Naive B cell (primary cell): ENCODE measurements at places on chromosomes 7 and 10.

- no peak for DNase-seq
These were observed 6.6 kb upstream of the SP8 start for GRCh38 chr7:20793248-20793647.

- DNase-seq = no peak
These were observed 57.1 kb downstream of the SYPL1 start for GRCh38 chr7:106054971-106055532.

DNA sequence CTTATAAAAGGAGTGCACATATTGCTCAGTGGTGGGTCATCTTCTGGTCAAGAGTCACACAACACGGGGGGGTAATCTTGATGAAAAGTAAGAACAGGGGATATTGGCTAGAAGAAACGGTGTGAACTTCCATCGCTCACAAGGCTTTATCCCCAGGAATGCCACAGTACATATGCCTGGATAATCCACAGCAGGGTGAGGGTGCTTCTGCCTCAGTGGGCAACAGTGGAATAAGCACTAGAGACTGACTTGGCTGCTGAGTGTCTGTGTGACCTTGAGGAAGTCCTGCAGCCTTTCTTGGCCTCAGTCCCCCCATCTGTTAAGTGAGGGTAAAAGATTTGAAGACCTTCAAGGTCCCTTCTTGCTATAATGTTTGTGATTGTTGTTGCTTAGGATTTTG, 44.9 kb upstream of the SHH start:
- no peak for DNase-seq

DNA sequence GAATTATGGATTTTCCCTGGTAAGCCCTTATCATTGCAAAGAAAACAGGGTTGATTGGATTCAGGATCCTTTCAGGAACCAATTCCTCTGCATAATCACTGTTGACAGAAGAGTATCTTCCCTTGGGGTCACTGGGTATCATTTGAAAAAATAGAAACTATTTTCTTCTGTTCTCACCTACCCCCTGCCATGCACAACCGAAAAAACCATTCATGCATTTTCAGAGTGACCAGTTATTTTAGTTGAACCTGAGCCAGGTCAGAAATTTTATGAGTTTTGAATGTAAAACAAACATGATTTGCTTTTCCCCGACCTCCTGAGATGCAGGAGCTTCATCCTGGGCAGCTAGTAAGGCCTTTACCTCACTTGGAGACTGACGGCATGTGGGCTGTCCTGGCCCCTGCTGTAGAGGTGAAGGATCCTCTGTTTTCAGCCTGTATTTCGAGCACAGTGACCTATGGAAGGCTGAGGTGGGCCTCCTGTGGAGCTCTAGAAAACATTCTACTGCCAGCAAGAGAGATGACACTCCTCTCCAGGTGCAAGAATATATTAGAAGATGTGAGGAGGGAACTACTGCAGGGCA, 30.1 kb downstream of the TMEM178B start:
- DNase-seq = no peak

DNA sequence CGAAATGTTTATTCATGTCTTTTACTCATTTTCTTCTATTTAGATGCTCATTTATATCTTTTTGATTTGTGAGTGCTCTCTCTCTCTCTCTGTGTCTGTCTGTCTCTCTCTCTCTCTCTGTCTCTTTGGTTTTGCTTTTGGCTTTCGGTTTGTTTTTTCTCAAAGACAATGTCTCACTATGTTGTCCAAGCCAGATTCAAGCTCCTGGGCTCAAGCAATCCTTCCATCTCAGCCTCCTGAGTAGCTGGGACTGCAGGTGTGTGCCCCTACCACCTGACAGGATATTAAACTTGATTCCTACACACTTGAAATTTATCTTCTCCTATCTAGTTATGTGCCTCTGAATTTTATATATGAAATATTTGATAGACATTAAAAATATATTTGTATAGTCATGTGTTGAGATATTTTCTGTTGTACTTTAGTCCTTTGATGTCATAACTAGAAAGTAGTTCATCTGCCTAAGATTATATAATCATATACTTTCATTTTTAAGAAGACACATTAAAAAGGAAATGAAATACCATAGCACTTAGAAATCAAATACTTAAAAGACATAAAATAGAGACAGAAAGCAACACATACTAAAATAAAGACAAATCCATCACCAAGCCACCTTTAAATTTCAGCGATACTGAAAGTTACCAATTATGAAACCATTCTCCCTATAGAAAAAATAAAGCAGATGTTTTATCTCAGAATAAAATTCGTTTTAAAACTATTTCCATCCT, 68.1 kb upstream of the SFMBT2 start:
- DNase-seq = no peak

GRCh38 chr7:78080241-78080640, 281.7 kb downstream of the PHTF2 start:
- DNase-seq = no peak

DNA sequence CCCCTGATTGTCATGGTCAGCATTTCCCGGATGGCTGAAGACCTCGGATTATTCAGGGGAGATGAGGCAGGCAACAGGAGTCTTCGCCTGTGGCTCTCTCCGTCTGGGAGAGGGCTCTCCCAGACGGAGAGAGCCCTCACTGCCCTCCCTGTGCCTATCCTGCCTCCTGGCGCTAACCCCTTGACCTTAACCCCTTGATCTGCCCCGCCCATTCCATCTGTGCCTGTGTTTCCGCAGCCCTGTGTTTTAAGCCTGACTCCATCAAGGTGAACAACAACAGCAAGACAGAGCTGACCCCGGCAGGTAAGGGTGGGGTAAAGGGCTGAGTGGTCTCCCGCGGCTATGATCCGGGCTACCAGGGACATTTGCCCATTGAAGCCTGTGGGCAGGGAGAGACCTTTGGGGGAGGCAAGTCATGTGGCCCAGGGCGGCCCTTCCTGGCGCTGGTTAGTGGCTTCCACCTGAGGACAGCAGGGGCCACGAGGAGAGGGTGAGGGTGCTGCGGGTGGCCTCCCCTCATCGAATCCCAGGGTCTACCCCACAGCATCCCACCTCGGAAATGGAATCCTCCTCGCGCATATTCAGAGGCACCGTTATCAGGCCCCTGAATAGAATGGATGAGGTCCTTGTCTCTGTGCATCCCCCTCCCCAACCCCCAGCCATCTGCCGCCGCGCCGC, 4.2 kb upstream of the MUC12 start:
- DNase-seq = no peak

- DNase-seq = no peak
These were observed 45.0 kb downstream of the DENND2A start for GRCh38 chr7:140595468-140596092.

- no peak for DNase-seq
These were observed 357.3 kb downstream of the BBS9 start for GRCh38 chr7:33486633-33487032.

GRCh38 chr10:122998360-122998917, 10.2 kb downstream of the IKZF5 start:
- DNase-seq = no peak

DNA sequence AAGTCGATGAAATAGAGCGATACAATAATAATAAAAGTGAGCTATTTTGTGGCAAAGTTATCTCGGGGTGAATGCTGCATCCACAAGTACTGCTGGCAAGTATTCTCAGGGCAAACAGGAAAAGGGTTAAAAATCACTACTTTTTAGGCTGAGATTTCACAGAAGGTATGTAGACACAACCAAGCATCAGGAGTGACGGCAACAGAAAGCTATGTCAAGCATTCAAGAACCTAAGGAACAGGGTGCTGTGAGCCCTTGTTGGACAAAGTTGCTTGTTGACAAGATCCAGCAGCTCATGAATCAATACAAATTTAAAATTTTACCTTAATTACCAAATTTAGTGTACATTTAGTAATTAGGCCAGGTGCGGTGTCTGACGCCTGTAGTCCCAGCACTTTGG, 41.2 kb upstream of the C1QL3 start:
- DNase-seq = no peak

- DNase-seq = no peak
These were observed 5.3 kb upstream of the SCIN start for GRCh38 chr7:12564996-12565764.

GRCh38 chr10:7932301-7933036, 114.2 kb downstream of the TAF3 start:
- DNase-seq = no peak

DNA sequence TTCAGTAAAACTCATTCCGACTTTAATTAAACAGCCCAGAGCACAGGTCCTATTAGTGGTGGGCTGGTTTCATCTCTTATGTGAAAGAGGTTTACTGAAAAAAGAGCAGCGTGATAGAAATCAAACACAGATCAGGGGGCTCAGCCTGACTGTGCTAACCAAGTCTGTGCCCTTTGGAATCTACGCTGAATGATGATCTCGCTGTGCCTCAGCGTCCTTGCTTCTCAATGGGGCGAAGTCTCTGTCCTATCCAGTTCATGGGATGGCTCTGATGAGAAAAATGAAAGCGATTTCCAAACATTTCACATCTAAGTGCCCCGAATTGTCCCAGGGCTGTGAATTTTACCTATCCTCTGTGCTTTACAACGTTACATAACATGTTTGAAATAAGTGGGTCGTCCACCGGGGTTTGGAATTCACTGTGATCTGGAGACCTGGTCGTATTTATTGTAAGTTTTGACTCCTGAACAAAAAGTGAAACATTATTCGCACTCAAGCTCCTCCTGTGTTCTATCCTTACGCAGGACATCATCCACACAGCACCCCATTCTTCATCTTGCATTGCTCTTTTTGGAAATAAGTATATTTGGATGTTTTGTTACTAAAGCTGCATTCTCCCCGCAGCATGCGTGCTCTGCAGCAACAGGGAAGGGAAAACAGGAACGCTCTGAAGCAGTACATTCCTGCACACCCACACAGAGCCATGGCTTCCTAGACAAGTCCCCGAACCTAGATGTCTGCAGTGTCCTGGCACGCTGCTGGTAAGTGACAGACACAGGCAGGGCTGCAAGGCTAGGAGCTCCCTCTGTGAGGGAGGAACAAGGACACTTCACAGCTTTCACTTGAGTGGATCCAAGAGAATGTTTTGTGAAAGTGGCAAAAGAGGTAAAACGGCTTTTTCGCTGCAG, 83.5 kb downstream of the SLC37A3 start:
- DNase-seq = no peak

GRCh38 chr7:24601600-24601999, 28.3 kb downstream of the PALS2 start:
- DNase-seq = no peak

DNA sequence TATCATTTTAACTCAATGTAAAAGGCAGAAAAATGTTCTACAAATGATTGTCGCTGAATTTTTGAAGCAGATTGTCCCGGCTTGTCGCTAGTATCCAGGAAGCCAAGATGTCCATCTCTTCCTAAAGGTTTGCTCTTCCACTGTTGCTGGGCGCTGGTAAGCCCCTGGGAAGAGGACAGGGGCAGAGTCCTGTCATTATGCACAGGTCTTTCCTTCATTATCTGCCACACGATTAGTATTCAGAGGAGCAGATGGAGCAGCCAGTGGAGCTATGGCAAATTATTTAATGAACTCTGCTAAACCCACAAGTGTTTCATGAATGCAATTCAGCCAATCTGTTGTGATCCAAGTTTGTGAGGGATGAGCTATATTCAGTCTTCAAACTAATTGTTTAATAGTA, 499.1 kb upstream of the NRP1 start:
- DNase-seq = no peak

- DNase-seq = peak; percentile 25
These were observed 68.8 kb downstream of the OSBPL3 start for GRCh38 chr7:24911213-24911603.

DNA sequence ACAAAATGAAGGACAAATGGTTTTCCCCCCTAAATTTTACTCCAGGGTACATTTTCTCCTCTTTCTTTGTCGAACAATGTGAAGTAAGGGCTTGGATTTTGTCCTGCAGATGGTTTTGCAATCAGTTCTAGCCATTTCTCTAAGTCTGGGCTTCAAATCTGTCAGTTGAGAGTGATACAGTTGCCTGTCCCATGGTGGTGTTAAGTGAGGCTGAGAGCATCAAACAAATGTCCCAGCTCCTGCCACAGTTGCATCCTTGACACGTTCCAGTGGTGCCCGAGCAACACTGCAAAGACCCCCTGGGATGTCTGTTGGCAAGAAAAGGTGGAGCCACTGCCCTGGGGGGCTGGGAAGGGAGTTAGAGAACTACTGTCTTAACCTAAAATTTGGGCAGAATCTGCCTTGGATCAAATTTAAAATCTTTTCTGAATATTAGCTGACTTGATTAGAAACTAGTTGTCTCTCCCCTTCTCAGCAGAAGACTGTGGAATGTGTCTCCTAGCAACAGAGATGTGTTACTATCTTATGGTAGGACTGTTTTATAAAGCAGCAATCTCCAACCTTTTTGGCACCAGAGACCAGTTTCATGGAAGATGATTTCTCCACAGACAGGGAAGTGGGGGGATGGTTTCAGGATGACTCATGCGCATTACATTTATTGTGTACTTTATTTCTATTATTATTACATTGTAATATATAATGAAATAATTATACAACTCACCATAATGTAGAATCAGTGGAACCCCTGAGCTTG, 102.0 kb upstream of the STEAP1B start:
- no peak for DNase-seq

- no peak for DNase-seq
These were observed 40.6 kb downstream of the MGAM2 start for GRCh38 chr7:142152076-142152475.

DNA sequence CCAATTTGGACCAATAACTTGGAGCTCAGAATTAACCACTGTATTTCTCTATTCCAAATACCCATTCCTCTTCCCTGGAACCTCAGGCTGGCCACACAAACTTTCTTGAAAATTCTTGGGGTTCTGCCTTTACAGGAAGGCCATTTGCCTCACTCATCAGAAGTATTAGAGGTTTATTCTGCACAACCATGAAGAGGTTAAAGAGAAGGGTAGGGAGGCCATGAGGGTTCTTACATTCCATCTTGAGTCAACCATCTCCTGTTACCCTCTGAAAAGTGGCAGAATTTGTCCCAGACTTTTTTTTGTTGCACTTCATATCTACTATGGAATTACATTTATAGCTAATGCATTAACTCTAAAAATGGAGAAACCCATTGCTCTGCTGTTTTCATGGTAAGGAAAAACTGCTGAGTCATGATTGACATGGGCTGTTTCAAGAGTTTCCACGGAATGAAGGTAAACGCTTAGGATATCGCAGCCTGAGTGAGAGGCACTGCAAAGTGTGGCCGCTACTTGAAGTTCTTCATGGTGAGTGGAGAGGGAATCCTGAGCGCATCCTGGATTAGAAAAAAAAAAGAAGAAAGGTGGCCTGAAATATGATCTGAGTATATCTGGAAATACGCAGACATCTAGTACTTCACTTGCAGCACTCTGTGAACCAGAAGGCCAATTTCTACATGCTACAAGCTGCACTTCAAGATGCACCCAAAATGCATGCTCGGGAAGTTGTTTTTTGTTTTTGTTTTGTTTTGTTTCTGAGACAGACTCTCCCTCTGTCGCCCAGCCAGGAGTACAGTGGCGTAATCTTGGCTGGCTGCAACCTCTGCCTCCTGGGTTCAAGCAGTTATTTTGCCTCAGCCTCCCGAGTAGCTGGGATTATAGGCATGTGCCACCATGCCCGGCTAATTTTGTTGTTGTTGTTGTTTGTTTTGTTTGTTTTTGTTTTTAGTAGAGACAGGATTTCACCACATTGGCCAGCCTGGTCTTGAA, 83.7 kb downstream of the KIAA1217 start:
- no peak for DNase-seq

- DNase-seq = no peak
These were observed 5.8 kb downstream of the LIPA start for GRCh38 chr10:89245802-89246201.
